Mammary epithelial cell (primary cell): ENCODE measurements at places on chromosomes 16 and 17. TPM values are rescaled to one million over a fixed set of nuclear protein-coding genes. Genes with fewer than 3 reads are reported as not detected.

GRCh38 chr16:2236337-2237101 lies at the start of gene DNASE1L2:
Gene DNASE1L2 (plus strand): TSS chr16:2236444. CDS start chr16:2236817, 373 bp downstream.
- DNase-seq = no peak

GRCh38 chr17:38560503-38561318 lies 45.0 kb downstream of the SRCIN1 start:
- DNase-seq = peak; percentile 14

DNA sequence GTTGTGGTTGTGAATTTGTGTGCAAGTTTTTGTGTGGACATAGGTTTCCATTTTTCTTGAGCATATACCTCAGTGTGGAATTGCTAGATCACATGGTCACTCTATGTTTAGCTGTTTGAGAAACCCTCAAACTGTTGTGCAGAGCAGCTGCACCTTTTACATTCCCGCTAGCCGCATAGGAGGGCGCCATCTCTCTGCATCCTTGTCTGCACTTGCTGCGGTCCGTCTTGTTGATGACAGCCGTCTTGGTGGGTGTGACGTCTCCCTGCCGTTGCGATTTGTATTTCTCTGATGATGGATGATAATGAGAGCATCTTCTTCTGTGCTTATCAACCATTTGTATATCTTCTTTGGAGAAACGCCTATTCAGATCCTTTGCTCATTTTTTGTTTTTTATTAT lies 25.1 kb upstream of the IL17C start:
- no peak for DNase-seq

GRCh38 chr16:69286941-69287713 lies 24.0 kb upstream of the VPS4A start:
- DNase-seq = peak; percentile 31

DNA sequence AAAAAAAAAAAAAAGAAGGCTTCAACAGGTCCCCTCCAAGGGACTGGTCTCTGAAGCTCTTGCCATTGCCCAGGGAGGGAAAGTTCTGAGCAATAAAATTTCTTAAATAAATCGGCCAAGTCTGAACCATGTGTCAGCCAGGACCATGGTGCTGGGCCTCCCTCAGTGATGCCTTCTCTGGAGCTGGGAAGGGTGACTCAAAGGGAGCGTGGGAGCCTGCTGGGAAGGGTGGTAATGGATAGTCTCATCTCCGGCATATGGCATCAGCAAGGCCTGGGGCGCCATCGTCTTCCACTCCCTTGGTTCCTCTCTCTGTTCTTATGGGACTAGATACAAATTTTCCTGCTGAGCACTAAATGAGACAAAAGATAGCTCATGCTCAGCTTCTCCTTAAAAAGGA lies 2.3 kb downstream of the VKORC1 start:
- no peak for DNase-seq

- no peak for DNase-seq
Observed at GRCh38 chr17:8333281-8333680, 6.4 kb upstream of the ODF4 start.

GRCh38 chr16:67029254-67030096 lies 526 bp downstream of the CBFB start:
- peak; percentile 53 for DNase-seq

DNA sequence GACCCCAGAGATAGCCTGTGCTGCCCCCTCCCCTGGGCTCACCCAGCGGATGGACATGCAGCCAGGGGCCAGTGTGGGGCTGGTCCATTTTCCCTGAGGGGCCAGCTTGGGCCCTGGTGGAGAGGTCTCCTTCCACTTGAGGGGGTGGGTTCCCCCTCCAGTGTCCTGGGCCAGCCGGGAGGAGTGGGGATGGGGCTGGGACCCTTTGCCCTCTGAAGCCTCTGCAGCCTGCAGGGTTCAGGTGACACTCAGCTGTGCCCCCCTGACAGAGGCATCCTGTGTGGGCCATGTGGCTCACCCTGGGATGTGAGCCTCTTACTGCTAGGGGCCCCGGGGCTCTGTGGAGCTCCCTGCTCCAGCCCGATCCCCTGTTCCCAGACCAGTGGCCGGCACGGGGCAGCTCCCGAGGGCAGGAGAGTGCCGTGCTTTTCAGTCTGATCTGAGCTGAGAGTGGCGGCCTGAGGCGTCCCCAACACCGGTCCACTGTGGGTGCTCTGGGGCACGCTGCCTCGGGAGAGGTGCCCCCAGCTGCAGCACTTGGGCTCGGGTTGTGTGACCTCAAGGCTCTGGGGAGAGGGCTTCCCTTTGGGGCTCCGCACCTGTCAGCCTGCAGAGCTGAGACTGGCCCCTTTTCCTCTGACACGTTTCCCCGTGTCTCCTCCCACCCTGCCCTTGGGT lies 439 bp upstream of the GNG13 start:
- no peak for DNase-seq

GRCh38 chr17:48804936-48805411 lies 12.1 kb downstream of the TTLL6 start:
- DNase-seq = peak; percentile 21

DNA sequence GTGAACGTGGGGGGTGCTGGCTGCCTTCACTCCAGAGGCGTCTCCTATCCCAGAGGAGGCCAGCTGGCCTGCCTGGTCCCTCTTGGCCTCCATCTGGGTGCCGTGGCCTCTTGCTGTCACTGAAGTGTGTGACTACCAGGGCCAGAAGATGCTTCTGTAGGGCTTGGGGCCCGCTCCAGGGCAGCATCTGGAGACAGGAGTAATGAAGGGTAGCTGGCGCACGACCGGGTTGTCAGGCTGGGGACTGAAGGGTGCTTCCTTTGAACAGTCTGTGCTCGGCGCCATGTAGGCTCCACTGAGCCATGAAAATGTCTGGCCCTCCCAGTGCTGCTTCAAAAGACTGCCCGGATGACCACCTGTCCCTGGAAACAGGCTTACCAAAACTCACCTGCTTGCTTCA lies 31.3 kb downstream of the ASIC2 start:
- no peak for DNase-seq

DNA sequence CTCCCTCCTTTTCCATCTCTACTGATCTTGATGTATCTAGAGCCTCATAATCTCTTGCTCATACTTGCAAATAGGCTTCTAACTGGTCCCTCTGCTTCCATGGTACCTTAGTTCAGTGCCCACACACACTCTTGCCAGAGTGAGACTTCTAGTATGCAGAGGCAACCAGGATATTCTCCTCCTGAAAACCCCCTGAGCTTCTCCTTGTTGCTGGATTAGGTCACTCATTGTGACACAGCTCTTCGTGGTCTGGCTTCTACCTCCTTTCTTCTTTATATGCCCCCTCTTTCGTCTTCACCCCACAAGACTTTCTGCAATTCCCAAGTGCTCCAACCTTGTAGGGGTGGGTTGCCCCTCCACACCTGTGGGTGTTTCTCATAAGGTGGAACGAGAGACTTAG lies 2.5 kb upstream of the FAM20A start:
- no peak for DNase-seq

DNA sequence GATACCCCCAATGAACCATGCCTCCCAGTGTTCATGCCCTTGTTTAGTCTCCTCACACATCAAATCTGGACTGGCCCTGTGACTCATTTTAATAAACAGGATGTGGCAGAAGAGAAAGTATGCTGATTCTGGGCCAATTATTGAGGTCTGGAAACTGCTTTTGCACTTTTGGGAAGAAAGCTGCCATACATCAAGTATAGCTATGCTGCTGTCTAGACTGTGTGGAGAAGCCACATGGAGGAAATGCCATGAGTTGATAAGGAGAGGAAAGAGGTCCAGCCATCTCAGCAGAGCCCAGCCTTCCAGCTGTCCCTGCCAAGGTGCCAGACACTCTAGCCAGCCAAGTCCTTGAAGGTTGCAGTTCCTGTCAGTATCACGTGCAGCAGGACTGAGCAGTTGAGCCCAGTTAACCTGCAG lies 16.7 kb downstream of the RPRML start:
- no peak for DNase-seq

DNA sequence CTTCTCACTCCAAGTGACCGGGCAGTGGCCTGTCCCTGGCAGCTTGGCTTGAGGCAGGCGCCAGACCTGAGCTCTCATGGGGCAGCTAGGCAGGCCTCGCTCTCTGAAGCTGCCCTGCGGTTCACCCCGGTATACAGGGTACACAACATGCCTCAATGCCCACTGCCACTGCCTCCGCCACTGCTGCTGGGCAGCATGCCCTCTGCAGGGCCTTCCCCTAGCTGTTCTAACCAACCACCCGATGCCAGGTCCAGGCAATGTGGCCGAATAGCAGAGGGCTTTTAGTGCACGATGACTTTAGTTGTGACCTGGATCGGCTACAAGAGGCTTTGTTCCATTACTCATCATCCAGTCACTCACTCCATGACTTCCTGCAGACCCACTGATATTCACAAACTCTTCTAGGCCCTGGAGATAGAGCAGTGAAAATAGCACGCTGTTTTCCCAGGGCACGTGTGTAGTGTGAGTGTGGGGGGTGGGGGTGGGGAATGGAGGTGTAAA lies 19.7 kb downstream of the CDC42EP4 start:
- peak; percentile 60 for DNase-seq

- no peak for DNase-seq
Observed at GRCh38 chr17:82923366-82924113, 83.7 kb upstream of the ZNF750 start.

- no peak for DNase-seq
Observed at GRCh38 chr17:65485388-65486299, 75.8 kb downstream of the AXIN2 start.

DNA sequence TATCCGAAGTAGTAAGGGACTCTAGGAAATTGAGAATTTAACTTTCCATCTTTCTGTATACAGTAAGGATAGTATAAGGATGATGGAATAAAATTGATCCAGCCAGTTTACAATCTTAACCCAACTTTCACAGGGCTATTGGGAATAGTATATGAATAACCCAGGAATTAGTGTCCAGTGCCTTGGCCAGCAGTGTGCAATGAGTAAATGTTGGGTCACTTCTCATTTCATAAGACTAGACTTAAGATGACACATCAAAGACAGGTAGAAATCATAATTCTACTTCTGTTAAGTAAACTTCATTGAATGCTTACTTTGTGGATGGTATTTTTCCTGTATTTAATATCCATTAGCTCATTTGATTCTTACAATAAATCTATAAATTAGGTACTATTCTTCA lies 949.6 kb upstream of the GOT2 start:
- peak; percentile 53 for DNase-seq

- no peak for DNase-seq
Observed at GRCh38 chr16:71225145-71225544, 5.4 kb downstream of the HYDIN start.

DNA sequence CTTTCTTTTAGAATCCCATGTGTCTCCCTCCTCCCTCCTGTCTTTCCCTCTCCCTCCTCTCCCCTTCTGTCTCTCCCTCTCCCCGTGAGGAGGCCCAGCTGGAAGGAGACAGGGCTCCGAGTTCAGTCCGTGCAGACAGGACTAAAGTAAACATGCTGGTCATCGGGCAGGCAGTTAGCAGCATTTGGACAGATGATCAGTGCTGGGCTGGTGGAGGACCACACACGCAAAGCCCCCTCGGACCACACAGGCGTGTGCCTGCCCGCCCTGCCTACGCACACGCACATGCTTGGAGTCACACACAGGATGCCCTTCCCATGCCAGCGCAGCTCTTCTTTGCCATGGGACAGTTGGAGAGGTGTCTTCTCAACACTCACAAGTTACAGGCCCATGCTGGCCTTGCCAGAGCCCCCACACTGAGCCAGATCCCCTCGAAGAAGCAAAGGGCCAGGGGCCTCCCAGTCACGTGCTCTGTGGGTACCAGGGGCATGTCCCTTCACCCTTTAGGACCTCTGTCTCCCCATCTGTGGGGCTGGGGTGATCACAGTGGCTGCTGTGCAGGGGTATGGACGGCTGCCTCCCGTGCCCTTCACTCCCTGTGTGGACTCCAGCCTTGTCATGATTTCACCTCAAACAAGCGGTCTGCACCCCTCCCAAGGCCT lies 215.7 kb upstream of the FOXF1 start:
- DNase-seq = no peak

DNA sequence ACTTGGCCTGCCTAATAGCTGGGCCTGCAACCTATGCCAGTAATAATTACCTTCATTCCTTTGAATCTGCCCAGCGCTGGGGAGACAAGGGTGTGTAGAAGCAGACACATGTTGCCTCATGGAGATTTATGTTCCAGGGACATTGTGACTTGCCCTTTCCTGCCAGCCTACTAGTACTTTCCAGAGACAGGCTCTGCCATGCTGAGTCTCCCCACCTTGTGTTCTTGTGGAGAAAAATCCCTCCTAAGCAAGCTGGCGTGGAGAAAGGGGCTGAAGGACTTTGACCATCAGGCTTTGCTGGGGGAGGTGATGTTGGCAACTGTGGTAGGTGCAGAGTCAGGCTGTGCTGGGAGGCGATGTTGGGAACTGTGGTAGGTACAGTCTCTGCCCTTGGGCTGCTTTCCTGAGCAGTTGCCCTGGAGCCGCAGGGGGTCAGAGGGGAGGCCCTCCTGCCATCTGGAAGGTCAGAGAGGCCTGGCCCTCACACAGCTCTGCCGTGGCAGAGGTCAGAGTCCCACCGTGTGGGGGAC lies 4.0 kb downstream of the KSR1 start:
- DNase-seq = no peak

Gene LRRC36
- not detected in 2 replicates for total RNA-seq

Gene TMC5
- total RNA-seq = 0.33 TPM

Gene CASKIN1
- 0.83 TPM for total RNA-seq

Gene BICDL2
- 1.9 and 3.8 TPM in 2 replicates for total RNA-seq

Gene SRCIN1
- total RNA-seq = 4.2 and 6.0 TPM in 2 replicates

Gene AANAT
- not detected in 2 replicates for total RNA-seq

Gene KRT33B
- 0.17 TPM for total RNA-seq

Gene PIRT
- total RNA-seq = not detected in 2 replicates

Gene GAST
- 2.0 and 2.7 TPM in 2 replicates for total RNA-seq

Gene CES3
- 3.5 and 9.1 TPM in 2 replicates for total RNA-seq

Gene NT5M
- 3.8 TPM for total RNA-seq

Gene ABCC12
- not detected for total RNA-seq
